ENCODE measurements at places on chromosomes 16 and 17.

- DNase-seq: no peak
These were observed 27.9 kb downstream of the RPRML start for GRCh38 chr17:46950997-46951621.

GRCh38 chr17:17783825-17784656 lies 52.7 kb downstream of the SREBF1 start:
- DNase-seq: no peak

GRCh38 chr17:9037736-9038135 lies 16.4 kb downstream of the NTN1 start:
- DNase-seq: no peak

DNA sequence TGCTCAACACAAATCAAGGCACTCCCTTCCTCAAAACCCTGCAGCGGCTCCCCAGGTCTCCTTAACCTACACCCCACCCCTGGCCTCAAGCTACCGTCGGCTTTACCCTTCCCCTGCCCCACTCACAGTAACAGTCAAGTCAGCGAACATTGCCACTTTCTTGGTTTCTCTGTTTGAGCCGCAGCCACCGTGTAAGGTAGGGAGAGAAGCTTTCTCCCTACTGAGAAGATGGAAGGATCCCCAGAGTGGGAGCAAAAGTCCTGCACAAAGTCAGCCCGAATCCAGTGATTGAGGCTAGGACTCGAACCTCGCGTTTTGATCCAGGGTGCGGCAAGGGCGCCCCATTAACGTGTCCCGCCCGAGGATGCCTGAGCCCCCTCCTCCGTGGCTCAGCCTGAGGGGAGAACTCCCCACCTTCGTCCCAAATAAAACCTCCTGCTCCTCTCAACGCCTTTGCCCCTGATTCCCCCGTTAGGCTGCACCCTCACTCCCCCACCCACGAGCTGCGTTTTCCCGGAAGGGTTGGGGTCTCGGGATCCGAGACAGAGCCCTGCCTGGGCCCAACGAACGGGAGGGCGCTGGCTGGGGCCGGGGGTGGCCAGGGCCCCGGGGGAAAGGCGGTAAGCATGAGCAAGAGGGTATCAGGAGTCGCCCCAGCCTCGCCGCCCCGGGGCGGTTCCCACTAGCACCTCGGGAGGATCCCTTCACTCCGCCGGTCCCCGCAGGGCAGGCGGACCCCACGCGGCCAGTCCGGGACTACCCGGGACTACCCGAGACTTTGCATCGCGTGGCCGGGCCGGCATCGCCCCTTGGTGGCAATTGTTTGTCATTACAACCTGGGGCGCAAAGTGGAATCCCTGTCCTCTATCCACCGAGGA lies 9.9 kb upstream of the NAGS start:
- DNase-seq: peak; percentile 38

GRCh38 chr17:19348806-19349205 lies 13.7 kb downstream of the B9D1 start:
- DNase-seq: no peak

DNA sequence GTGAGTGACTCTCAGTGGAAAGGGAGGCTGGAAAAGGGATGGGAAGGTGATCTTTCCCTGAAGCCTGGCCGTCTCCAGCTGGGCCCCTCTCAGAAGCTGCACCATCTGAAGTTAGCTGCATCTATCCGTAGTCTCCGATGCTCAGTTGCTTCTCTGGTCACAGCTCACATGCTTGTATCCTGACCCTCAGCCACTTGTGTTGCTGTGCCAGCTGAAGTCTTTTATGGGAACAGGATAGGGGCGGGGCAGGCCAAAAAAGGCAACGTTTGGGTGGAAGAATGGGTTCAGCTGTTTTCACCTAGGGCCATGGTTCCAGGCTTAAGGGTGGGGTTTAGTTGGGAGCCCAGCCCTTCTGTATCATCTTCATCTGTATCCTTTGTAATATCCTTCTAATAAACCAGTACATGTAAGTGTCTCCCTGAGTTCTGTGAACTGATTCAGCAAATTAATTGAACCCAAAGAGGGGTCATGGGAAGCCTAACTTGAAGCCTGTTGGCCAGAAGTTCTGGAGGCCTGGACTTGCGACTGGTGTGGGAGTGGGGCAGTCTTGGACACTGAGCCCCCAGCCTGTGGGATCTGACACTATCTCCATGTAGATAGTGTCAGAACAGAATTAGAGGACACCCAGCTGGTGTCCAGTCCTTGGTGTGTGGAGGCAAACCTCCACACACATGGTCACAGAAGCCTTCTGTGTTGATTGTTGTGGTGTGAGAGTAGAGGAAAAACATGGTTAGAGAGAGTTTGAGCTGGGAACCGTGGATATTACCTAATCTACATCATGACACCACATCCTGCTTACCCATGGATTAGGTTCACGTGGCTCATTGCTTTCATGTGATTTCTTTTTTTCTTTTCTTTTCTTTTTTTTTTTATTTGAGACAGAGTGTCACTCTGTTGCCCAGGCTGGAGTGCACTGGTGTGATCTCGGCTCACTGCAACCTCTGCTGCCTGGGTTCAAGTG lies 49.3 kb upstream of the FBXO47 start:
- no peak for DNase-seq

GRCh38 chr17:72976971-72977770 lies 115.3 kb downstream of the SLC39A11 start:
- no peak for DNase-seq

DNA sequence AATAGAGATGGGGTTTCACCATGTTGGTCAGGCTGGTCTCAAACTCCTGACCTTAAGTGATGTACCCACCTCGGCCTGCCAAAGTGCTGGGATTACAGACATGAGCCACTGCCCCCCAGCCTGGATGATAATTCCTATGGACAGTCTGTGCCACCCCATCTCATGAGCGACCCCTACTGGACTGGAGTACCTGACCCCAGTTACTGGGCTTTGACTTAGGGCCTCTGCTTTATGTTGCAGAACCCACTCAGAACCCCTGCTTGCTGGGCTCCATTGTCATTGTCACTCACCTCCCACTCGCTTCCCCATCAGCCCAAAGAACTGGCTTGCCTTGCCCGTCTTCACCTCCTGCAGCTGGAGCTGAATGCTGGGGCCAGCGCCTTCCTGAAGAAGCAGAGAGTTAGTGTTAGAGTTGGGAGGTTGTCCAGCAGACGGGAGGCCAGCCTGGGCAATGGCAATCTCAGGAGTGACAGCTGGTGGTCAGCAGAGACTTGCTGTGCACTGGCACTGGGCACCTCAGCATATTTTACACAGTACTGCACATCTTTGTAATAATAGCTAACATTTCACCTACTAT lies 4.0 kb downstream of the TAC4 start:
- DNase-seq: no peak

DNA sequence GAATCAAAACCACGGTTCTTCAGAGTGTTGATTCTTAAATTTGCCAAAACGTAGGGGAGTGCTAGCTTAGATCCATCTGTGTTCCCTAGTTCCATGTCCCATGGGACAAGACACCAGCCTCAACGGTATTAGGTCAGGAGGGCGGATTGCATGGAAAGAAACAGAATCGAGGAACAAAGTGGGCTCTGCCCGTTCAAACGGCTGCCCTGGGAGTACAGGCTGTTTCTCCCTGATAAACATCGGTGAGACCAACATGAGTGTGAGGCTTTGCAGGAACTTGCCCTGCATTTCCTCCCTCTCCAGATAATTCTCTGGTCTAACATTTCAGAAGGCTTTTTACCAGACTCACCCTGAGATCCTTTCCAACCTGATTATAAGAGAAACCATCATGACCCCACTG lies 82.2 kb downstream of the MRM3 start:
- no peak for DNase-seq

DNA sequence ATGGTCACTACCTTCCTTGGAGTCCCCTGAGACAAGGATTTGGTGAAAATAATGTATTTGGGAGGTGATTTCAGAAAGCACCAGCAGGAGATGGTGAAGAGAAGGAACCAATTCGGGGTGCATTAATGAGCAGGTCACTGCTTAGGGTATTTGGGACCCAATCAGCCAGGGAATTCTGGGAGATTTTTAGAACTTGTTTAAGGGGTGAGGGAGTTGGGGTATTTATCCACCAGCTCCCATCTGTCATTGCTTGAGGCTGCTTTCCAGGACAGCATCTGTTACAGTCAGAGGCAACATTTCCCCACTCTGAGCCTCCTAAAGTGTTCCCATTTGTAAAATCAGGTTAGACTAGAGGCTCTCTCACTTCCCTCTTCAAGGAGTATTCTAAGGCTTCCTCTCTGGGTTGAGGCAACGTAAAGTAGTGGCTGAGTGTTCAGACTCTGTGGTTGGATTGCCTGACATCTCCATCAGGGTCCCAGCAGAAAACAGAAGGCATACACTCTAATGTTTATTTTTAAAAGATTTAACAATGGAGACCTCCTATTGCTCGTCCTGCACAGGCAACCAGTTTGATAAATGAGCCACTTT lies 60.9 kb downstream of the CLEC19A start:
- no peak for DNase-seq

- peak; percentile 9 for DNase-seq
These were observed 21.8 kb downstream of the ACSM1 start for GRCh38 chr16:20675488-20676267.

DNA sequence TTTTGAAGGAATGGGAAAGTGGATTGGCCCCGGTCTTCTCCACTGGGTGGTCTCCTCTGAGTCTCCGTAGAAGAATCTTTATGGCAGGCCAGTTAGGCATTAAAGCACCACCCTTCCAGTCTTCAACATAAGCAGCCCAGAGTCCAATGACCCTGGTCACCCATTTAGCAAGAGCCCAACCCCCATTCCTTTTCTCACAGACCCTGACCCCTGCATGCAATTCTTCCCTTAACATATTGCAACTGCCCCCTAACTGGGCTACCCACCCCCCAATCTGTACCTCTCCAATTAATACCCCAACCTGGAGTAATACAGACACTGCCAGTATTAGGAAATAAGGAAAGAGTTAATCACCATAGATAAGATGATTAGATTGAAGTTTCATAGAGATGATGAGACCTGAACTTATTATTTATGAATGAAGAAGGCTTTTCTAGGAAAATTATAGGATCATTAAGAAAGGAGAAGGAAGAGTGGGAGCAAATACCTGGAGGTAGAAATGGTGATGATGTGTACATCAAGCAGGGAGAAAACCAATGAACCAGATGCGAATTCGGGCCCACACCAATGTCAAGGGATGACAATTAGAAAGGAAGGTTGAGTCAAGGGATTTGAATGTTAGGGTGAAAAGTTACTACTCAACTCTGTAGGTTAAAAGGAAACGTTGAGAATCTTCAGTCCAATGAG lies 2.4 kb downstream of the CCL2 start:
- no peak for DNase-seq

GRCh38 chr17:41499714-41500113 lies 5.7 kb downstream of the KRT13 start:
- DNase-seq: no peak

DNA sequence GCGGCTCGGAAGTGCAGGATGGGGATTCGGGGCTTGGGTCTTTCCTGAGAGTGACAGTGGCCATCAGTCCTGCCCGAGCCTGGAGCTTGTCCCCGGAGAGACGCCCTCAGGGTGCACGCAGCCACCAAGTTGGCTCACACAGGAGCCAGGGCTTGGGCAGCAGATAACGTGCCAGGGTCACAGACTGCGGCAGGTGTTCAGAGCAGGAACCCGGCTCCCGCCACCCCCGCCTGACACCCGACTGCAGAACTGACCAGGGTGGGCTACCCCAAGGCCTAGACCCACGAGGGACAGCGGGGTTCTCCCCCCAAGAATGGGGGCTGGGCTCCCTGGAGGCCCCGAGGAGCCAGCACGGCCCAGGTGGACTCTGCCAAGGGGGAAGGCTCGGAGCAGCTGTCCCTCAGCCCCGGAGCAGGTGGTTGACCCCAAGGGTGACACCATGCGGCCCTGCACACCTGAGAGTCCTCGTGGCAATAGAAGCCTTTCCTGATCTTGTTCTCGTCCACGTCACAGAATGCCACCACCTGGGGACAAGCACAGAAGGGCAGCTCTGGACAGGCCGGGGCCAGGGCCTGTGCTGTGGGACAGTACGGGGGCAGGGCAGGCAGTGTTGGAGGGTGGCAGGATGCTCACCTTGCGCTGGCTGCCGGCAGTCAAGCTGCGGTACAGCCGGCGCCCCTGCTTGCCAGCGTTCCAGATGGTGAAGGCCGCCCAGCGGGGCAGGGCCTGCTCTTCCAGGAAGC lies 117.1 kb upstream of the ZNF750 start:
- DNase-seq: no peak

DNA sequence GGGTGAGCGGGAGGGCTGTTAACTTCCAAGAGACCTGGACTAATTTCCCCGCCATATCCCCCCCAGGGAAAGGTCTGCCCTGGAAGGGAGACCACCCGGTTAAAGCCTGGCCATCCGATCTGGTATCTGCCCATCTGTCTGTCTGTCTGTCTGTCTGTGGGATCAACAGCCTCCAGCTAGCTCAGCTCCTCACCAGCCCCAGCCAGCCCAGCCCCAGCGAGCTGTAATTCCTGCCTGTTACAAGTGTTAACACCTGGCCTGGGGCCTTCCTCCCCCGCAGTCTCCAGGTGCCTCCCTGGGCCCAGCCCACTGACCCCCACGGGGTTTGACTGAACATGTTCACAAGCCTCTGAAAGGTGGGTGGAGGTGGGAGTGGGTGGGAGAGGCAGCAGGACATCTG lies 4.0 kb downstream of the WNT3 start:
- DNase-seq: no peak

GRCh38 chr16:85491798-85492294 lies 121.3 kb upstream of the GSE1 start:
- DNase-seq: no peak

GRCh38 chr16:66474750-66475199 lies 47.7 kb downstream of the BEAN1 start:
- DNase-seq: peak; percentile 57

DNA sequence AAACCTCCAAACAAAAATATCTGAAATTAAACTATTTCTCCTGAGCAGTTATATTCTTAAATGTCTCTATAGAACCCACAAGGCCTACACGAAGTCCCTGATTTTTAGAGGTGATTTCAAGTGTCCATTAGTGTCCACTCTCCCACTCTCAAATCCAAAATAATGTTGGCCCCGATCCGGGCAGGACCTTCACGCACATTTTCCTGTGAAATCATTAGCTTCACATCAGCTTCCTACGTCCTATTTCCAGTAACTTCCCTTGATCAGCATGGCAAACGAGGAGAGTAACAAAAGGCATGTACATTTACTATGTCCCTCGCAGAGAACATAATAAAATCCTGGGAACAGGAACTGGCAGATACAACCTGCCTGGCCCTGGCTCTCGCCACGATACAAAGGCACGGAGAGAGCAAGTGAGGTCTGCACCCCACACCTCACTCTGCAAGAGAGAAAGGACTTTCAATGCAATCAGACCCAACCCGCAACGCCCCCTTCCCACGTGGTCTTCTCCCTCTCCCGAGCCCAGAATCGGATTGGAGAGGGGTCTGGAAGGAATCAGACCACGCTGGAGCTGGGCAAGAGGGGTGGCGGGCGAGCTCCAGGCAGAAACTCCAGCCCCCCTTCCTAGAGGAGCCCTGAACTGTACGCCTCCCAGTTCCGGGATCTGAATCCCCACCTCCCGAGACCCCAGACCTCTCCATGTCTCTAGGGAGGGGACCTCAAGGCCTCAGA lies 17.5 kb upstream of the C17orf78 start:
- DNase-seq: peak; percentile 9

Data from stimulated activated CD4-positive, alpha-beta T cell treated with anti-CD3 and anti-CD28 coated beads, Interleukin-2, amount 100 ng/mL, for 4 hours (primary cell).